Fibroblast of villous mesenchyme (primary cell): ENCODE measurements at places on chromosomes 2 and 18.

DNA sequence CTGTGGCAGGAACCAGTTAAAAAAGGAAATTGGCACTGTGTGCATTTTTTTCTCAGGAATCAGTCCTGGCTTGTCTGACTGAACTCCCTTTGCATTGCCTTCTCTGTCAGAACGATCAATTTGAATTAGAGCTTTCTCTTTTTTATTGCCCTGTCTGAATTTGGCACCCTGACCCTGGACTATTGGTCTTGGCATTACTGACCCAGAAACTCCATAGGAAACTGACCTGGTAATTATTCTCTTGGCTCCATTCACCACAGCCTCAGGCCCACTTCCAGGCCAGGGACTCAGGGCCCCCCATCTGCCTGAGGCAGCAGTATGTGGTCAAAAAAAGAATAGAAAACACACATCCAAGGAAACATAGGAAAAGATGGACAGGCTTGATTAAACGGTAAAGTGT is 32.0 kb upstream of the CCDC88A start:
- no peak for DNase-seq

DNA sequence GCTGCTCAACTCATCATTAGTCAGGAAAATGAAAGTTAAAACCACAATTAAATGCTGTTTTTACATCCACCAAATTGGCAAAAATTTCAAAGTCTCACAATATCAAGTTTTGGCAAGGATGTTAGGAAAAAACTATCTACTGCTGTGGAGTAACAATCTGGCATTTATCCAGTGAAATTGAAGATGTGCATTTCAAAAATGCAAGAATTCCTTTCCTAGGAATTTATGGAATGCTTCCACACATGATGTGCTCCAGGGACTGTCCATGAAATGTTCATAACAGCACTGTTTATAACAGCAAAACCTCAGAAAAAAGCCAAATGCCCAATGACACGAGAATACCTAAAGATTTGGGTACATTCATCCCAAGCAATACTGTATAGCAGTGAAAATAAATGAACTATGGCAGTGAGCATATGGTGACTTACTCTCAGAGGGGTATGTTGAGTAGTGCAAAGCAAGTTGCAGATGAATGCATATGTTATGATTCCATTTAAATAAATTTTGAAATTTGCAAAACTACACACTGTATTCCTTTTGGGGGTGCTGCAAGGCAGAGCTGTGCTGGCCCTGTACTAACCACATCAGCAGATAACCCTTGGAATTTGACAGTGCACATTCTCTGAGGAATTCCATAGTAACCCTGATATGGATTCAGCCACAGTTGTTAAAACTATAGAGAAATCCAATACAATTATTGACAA is 41.3 kb upstream of the GYPC start:
- DNase-seq, result peak; percentile 52

GRCh38 chr2:206713746-206714145 is 4.5 kb downstream of the DYTN start:
- DNase-seq, result no peak

- no peak for DNase-seq
These were observed 188.7 kb downstream of the DPP10 start for GRCh38 chr2:114631146-114631545.

DNA sequence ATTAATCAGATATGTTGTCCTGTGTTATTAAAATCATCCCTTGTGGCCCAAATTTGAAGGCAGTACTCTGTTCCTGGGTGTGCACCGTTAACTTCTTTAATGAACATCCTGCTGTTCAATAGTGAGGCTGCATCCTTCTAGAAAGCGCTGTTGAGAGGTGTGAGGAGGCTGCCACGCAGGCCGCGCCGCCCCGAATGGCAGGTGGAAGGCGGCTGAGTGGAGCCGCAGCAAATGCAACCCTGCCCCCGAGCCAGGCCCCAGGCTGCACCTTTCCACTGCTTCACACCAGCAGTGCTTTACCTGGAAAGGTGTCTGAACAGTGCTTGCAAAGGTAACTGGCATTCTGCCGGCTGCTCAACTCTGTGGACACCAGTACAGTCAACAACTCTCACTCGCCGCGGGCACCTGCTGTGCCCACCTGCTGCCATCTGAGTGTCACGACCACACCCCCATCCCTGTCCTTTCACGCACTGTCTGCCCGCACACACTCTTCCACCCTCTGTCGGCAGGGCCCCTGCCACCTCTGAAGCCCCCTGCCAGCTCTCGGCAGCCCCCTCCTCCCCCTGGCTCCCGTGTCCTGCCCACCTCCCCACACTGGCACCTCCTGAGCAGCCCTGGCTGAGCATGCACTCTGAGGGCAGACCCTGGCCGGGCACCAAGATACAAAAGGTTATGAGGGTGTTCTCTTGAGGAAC is 70.9 kb downstream of the ODC1 start:
- no peak for DNase-seq

DNA sequence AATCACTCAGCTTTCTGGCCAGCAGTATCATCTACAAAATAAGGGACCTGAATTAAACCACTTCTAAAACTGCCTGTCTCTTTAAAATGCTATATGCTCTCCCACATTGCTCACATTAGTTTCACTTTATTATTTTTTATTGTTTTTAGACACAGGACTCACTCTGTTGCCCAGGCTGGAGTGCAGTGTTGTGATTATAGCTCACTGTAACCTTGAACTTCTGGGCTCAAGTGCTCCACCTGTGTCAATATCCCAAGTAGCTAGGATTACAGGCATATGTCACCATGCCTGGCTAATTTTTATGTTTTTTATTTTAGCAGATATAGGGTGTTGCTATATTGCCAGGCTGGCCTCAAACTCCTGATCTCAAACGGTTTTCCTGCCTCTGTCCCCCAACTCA is 591.3 kb upstream of the ZNF804A start:
- no peak for DNase-seq

DNA sequence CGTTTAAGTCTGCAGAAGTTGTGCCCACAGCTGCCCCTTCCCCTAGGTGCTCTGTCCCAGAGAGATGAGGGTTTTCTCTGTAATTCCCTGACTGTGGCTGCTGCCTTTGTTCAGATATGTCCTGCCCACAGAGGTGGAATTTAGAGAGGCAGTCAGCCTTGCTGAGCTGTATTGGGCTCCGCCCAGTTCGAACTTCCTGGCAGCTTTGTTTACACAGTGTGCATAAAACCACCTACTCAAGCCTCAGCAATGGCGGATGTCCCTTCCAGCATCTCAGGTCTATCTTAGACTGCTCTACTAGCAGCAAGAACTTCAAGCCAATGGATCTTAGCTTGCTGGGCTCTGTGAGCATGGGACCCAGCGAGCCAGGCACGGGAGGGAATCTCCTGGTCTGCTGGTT is 48.1 kb downstream of the LHCGR start:
- DNase-seq, result no peak

DNA sequence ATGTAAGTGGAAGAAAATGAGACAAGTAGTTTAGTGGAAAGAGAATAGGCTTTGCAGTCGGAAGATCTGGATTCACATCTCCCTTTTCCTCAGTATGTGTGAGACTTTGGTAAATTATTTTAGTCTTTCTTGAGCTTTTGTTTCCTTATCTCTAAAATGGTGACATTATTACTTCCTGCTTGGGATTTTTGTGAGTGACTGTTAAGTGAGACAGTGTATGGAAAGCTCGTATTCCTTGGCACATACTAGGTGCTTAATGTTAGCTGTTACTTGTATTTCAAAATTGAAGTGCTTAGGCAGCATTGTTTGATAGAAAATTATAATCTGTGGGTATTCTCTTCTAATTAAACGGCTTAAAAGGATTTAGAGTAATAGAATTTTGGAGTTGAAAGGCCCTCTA is 2.0 kb downstream of the ZNF638 start:
- no peak for DNase-seq

GRCh38 chr2:196823750-196824522 is 14.8 kb upstream of the C2orf66 start:
- peak; percentile 71 for DNase-seq

DNA sequence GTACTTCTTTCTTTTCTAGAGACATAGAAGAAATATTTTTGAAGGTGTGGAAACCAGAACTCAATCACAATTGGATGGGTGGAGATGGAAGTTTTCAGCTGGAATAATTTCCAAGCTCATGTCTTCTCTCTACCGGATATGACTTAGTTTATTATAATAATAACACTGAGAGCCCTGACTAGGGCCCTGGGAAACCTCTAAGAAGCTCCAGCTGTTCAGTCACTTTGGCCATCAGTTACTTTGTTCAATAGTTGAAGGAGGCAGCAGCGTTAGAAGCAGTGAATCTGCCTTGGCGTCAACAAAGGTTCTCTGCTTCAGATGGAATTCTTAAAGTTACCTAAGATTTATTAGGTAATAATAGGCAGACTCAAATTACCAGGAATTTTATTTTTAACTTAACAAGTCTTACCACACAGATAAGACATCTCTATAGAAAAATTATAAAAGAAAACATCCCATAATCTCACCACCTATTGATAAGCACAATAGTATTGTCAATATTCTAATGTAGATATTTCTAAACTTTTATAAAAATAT is 293.8 kb upstream of the CHAC2 start:
- DNase-seq, result no peak

GRCh38 chr18:56992777-56993176 is 154.1 kb upstream of the BOD1L2 start:
- DNase-seq, result peak; percentile 13

DNA sequence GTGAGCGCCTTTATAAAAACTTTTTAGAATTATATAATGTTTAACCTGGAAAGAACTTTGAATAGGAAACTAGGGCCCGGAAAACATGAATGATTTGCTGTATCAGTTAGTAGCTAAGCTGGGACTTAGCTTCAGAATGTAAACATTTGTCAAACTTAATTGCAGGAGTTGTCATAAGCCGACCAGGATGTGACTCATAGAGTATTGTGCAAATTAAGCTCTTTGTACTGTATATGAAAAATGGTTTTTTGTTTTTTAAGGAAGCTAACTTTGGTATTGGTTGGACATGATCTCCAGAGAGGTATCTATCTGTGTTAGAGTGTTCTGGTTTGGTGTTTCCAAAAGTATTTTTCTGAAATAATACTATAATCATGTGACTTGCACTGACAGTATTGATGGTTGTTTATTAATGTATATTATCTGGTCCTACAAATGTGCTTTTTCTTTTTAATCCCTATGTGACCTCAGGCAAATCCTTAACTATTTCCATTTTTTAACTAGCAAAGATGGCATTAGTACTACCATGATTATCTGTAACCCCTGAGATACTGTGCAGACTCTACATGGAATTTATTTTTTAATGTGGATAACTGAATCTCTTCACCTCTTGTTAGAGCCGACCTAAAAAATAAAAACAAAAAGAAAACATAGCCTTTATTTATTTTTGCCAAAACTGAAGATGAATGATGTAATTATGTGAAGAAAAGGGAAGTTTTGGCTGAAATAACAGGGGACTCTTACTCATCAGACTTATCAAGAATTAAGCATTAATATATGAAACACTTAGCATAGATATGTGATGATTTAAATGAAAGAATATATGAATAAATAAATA is 11.7 kb downstream of the YIPF4 start:
- DNase-seq, result peak; percentile 94

DNA sequence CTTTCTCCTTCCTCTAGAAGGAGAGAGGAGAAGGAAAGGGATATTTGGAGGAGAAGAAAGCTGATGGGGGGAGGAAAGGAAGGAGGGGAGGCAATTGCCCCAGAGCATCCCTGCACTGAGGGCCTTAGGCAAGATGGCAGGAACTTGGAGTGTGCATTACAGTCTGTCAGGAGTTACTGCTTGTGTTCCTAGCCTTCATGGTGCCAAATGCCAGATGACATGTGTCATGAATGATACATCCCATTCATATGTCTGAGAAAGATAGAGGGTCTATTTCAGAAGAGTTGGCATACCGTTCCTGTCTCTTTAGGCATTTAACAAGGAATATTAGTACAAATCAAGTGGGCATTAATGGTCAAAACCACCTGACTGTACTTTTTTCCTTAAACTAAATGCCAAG is 232.1 kb upstream of the NT5C1B start:
- DNase-seq, result no peak

DNA sequence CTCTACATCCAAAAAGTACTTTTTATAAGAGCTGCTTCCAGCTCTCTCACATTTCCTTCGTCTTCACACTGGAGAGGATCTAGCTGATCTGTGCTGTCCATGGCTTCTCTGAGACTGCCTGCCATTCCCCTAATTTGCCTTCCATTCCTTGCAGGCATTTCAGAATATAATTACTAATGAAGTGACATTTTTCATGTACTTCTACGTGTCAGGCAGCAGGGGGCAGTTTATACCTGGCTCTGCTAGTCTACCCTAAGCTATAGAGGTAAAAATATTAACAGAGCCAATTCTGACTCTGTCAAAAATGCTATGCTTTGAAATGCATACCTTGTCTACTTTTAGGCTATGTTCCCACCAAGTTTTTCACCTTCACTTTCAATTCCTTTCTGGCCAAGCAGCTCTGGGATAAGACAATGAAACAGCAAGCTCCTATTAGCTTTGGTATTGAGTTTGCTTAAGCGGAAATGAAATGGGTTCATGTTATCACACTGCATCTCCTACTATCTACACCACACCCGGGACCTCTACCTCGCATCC is 81.9 kb downstream of the MEP1B start:
- peak; percentile 43 for DNase-seq

DNA sequence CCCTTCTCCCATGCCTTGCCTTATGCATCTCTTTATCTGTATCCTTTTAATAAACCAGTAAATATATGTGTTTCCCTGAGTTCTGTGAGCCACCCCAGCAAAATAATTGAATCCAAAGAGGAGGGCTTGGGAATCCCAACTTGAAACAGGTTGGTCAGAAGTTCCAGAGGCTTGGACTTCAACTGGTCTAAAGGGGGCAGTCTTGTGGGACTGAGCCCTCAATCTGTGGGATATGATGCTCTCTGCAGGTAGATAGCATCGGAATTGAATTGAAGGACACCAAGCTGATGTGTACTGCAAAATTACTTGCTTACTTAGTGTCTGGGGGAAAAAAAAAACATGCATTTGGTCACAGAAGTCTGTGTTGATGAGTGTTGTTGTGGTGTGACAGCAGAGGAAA is 1033.5 kb upstream of the TMEFF2 start:
- DNase-seq, result no peak

DNA sequence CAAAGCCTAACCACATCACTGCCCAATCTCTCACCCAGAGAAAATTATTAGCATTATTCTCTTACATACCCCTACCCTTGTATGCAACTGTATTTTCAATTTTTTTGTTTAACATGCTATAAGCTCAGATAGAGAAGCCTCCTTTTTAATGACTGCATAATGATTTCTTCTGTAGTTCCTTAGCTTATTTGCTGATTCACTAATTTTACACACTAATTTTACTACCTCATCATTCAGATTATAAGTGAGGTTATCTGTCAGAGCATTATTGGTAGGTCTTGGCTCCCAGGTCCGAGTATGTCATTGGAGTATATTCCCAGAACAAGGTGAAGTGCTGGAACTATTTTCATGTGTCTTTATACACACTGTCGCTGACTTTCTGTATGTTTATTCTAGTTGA is 45.4 kb downstream of the RHBDD1 start:
- no peak for DNase-seq

DNA sequence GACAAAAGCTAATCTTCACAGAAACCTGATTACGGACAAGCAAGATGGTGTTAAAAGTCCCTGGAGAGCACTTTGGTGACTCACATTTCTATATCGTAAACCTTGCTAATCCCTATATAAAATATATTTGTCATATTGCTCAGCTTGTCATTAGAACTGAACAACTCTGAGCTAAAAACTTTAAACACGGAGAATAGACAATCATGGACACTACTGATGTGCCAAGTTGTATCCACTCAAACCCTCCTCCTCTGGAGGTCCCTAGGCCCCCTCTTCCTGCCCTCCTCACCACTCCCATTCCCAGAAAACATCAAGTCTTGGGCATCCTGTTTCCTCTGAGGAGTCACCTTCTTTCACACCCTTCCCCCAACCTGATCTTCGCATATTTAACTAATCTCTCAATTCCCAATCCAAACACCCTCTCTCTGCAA is 138.7 kb upstream of the PID1 start:
- peak; percentile 36 for DNase-seq
